ENCODE measurements at places on chromosomes 1 and 21.

- DNase-seq: no peak
Observed at GRCh38 chr1:175216444-175216843, 23.9 kb upstream of the KIAA0040 start.

DNA sequence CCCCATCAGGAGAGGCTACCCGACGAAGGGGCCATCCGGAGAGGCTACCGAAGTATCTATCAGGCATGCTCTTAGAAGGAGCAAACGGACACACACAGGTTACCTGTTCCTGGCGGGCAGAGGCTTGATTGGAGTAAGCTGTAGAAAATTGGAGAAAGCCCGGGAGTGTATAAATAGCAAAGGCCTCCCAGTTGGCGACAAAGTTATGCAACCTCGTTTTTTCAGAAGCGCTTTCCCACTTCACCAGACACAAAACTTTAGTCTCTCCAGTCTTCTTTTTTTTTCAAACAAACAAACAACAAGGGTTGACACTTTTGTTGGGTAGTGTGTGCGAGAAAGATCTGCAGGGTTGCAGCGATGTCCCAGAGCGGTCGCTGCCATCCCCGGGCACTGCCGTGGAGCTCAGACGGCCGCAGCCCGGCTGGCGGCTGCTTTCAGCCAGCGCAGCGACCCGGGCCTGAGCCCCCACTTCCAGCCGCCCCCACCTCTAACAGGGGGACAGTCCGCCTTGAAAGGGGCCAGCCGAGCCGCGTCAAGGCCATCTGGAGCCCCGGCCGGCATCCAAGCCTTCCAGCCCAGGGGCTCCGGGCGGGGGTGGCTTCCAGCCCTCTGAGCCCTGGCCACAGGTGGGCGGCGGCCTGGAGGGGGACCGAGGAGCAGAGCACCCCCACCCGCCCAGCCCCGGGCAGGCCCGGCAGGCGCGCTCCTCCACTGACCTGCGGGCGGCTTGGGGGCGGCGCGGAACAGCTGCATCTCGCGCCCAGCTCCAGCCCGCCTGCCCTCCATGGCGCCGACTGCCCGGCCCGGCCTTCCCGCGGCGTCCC lies 616 bp downstream of the MCOLN3 start:
- DNase-seq: no peak

DNA sequence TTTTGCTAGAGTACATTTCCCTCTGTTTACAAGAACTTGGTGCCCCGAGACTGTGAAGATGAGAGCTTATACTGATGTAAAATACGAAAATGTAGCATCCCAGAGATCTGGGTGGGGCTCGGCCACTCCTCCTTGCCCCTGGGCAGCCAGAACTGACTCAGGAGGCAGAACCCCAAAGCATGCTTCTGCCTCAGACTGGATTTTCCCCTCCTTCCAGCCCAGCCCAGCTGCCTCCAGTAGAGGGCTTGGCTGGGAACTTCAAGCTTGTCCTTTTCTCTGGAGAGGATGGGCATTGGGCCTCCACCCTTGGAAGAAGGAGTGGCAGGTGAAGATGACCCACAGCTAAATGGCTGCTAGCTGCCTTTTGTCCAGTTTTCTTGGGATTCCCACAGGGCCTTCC lies 24.3 kb upstream of the BTG2 start:
- DNase-seq: no peak

DNA sequence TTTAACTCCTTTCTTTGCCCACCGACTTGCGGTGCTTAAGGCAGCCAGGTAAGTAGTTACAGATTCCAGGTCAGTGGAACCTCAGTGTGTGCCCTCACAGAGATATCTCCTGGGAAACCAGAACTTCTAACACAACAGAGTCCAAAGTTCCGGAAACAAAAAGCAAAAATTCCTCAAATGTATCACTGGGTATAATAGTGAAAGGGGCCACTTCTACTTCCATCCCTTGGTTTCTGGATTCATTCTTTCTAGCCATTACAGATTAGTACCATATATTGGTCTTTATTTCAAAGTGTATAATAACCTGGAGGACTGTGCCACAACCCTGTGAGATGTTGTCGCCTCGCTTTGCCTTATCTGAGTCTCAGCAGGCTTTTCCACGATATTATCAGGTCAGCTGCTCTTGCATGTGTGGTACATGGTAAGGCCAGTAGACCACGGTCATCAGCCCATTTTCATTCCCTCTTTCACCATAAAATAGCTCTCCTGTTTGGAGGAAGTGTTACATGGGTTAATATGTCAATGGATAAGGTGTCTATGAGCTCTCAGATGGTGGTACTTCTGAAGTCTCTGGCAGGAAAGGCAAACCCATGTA lies 14.9 kb upstream of the VASH2 start:
- DNase-seq: no peak

DNA sequence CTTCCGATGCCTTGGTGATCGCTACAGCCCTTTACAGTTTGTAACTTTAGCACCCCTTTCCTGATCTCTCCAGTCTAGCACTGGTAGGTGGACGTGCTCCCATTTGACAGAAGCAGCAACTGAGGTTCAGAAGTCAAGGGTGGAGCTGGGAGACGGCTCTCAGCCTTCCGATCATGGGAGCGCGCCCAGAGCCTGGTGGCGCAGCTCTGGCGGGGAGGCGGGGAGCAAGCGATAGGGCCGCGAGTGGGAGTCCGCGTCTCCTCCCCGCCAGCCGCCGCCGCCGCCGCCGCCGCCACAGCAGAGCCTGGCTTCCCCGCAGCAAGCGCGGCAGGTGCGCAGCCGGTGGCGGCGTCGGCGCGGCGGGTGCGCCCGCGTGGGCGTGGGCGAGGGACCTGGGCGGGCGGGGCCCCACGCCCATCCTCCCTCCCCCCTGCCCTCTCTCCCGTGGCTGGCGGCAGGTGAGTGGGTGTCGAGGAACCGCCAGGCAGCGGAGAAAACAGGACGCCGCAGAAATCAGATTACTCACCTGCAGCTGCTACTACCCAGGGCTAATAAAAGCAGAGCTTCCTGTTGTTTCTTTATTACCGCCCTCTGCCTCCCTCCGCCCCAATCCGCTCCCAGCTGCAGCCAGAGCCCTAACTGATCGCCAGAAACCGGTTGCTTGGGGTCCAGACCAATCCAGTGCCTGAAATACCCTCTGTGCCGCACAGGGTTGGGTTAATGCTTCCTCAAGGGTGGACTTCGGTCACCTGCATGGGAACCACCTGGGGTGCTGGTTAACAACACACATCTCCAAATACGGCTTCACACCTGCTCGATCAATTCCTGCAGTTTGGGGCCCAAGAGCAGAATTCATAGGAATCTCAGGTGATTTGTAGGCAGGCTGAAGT lies 60.2 kb upstream of the ID3 start:
- DNase-seq: peak; percentile 76

DNA sequence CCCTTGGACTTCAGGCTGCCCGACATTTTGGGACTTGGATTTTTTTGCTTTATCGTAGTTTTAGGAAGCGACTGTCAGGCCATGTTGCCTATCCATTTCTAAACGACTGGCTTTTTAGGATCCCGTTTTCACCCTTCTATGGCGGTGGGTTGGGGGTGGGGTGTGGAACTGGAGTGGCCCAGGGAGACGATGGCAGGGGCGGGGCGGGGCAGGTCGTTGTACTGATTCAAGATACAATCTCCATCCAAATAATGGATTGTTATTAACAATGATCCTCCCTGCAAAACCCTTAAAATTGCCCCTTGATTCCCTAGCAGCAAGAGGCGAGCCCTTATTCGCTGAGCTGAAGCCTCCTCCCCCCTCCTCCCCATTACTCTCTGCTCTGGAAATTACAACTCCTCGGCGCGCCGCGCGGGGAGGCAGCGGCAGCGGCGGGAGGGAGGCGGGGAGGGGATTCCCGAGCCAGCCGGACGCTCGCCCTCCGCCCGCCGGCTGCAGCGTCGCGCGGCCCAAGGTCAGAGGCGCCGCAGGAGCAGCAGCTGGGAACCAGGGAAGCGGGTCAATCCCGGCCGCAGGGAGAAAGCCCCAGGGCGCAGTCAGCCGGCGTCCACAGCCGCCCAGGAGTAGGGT lies at the start of gene TRIM67:
TRIM67 (plus strand) TSS at position 392 of the 630 bp plus-strand sequence. CDS start 912 bp downstream, outside the sequence.
- no peak for DNase-seq

DNA sequence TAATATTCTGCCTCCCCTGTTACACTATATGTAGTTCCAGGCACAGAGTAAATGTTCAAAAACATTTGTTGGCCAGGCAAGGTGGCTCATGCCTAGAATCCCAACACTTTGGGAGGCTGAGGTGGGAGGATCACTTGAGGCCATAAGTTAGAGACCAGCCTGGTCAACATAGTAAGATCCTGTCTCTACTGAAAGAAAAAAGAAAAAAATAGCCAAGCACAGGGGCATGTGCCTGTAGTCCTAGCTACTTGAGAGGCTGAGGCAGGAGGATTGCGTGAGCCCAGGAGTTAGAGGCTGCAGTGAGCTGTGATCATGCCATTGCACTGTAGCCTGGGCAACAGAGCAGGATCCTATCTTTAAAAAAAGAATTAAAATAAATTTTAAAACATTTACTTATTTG lies 57.6 kb upstream of the SIM2 start:
- no peak for DNase-seq

DNA sequence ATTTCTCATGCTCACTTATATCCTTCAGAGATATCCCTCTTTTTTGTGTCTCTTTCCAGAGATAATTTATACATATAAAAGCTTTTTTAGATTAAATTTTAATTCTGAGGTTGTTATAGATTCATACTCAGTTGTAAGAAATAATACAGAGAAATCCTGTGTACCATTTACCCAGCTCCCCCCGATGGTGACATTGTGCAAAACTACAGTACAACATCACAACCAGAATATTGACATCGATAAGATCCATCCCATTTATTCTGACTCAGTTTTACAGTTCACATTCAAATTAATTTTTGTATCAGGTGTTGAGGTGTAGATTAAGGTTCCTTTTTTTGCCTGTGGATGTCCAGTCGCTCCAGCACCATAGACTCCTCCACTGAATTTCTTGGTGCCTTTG lies 14.3 kb downstream of the DMRTB1 start:
- DNase-seq: no peak

DNA sequence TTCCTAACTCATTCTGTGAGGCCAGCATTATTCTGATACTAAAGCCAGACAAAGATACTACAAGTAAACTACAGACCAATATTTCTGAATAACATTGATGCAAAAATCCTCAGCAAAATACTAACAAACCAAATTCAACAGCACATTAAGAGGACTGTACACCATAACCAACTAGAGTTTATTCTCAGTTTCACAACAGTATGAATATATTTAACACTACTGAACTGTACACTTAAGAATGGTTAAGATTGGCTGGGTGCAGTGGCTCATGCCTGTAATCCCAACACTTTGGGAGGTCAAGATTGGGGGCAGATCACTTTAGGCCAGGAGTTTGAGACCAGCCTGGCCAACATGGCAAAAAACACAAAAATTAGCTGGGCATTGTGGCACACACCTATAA lies 77.0 kb downstream of the LBR start:
- no peak for DNase-seq

DNA sequence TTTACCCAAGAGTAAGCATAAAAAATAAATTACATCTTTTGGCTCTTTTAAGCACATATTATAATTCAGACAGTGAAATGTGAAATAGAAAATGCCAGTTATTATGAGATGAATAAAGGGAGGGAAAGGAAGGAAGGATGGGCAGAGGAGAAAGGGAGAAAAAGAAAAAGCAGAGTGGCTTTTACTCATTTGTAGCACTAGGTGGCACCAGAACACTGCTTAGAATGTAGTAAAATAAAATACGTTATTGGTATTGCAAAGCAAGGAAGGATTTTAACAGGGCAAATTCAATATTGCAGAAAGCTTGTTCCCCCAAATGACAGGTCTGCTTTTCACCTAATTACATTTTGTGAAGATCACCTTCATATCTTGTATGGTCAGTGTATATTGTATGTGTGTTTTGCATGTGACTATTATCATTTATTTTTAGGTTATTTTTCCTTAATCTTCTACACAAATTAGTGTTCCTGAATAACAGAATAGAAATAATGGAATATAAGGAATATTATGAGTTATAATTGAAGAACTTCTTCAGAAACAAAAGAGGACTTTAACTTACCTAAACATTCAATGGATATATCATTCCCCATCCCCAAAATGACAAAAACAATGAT lies 9.1 kb upstream of the PCNX2 start:
- DNase-seq: no peak

DNA sequence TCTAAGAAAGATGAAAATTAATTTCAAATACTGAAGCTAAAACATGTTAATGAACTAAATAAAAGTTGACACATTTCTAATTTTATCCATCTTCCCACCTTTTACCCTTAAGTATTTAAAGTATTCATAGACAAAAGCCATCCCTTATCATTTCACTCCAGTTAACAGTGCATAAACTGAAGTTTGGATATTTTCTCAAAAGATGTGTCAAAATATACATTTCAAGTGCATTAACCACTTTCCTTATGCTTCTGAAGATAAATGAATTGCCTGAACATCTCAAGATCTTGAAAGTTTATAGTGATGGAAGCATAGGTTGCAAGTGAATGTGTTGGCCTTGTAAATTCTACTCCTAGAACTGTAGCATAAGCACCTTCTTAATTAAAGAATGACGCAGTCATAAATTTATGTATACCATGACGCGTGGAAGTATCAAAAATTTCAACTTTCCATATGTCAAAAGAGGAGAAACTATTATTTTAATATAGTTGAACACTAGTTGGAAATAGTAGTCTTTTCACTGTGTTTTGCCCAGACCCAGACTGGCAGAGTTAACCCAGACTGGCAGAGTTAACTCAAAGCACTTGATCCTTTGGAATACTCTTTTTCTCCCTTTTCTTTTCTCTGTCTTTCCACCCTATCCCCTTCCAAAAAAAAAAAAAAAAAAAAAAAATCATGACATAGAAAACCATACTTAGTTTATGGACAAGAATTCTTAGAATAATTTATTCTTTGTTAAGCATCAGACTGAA lies 282.6 kb upstream of the C1orf105 start:
- no peak for DNase-seq

DNA sequence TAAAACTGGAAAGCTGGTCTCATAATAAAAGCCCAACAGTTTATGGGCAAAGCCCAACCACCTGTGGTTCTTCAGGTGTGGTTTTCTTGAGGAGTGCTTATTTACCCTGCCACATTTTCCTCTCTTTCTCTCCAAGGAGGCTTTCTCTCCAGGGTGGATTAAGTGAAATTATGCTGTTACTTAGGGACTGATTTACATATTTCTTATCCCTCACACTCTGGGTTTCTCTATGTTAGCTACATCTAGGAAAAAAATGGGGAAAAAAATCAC lies 4.8 kb downstream of the TBX19 start:
- no peak for DNase-seq

DNA sequence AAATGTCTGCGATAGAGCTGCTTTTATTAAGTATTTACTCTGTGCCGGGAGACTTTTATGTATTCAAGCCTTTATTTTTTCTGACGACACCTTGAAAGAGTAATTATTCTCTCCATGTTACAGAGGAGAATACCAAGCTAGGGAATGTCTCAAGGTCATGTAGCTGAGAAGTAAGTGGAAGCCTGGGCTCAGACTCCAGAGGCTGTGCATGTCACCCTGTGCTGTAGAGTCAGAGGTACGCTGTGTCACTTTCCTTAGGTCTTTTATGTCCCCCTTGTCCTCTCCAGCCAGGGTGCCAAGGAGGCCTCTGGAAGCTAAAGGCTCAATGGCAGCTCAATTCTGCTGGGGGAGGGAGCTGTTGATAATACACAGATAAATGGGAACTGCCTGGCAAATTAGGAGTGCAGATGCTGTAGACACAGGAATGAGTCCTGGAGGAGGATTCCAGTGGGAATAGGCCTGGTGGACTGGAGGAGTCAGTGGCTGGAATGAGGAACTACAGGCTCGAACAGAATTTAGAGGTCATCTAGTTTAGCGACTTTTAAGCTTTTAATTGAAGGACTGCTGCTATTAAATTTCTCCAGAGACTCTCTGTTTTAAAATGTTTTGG lies 9.3 kb upstream of the IL19 start:
- DNase-seq: no peak

- no peak for DNase-seq
Observed at GRCh38 chr1:75438355-75438754, 172.6 kb downstream of the SLC44A5 start.

Measured in activated naive CD4-positive, alpha-beta T cell (primary cell).